WTC11 (cell line): ENCODE measurements at places on chromosomes 7 and 10.

DNA sequence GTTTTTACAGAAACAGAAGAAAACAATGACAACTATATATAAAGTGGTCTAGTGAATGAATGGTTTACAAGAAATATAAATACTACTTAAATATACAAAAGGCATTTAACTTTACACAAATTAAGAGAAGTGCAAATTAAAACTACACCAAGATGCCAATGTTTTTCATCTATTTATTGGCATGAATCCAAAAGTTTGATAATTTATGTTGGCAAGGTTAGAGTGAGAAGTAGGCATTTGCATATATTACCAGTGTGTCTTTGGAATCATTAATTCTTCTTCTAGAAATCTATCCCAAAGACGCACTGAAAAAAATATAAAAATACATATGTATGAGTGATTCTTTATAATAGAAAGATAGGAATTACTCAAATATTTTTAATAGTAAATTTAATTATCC is 457.4 kb downstream of the MDFIC start:
- DNase-seq: no peak

DNA sequence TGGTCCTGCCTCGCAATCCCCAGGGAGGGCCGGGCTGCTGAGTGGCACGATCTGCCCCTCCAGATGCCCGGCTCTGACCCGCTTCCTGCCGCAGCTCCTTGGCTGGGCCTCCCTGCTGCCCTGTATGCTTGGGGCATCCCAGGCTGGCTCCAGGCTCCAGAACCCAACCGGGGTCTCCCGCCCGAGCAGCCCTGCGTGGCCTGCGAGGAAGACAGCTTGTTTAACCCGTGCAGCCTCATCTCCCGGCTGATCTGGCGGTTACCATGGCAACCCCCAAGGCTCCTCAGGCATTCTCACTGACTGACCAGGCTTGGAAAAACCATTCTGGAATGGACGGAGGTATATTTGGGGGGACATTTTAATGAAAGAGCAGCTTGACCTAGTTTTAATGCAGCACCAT is 232.4 kb upstream of the MYO3A start:
- DNase-seq: peak; percentile 46

- no peak for DNase-seq
Observed at GRCh38 chr7:105580022-105580740, 1.1 kb downstream of the EFCAB10 start.

DNA sequence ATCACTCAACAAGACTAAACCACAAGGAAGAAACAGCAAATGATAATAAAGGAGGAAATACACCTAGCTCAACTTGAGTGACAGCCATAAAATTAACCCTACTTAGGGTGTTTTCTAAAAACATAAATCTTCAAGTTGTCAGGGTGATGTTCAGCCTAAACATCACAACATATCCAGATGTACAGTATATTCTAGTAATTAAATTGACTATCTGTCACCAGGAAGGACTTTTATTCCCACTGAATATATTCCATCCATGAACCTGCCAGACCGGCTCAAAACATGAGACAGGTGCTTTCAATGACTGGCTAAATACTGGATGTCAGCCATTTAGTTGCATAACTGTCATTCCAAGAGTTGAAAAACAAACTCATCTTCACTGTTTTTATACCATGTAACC is 298.1 kb upstream of the NEBL start:
- DNase-seq: no peak

GRCh38 chr10:57917019-57917418 is 350.7 kb downstream of the IPMK start:
- no peak for DNase-seq

DNA sequence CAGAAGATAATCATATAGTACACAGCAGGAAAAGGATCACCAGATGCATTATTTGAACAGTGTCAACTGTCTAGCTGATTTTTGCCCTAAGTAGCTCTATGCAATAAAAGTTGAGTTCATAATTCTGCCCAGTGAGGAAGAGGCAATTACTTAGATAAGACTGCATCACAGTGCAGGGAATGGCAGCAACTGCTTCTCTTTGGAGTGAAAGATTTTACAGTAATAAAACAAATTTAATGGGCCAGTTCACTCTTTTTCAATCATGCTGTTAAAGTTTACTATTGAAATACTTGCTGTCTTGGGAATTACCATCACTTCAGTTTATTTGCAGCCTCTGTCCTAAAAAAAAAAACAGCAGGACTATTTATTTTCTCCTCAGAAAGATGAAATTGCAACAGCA is 907.9 kb downstream of the ANKRD7 start:
- DNase-seq: no peak

- no peak for DNase-seq
Observed at GRCh38 chr7:46855851-46856250, 726.1 kb downstream of the TNS3 start.

GRCh38 chr10:6269953-6270867 is 67.5 kb downstream of the PFKFB3 start:
- DNase-seq: no peak

DNA sequence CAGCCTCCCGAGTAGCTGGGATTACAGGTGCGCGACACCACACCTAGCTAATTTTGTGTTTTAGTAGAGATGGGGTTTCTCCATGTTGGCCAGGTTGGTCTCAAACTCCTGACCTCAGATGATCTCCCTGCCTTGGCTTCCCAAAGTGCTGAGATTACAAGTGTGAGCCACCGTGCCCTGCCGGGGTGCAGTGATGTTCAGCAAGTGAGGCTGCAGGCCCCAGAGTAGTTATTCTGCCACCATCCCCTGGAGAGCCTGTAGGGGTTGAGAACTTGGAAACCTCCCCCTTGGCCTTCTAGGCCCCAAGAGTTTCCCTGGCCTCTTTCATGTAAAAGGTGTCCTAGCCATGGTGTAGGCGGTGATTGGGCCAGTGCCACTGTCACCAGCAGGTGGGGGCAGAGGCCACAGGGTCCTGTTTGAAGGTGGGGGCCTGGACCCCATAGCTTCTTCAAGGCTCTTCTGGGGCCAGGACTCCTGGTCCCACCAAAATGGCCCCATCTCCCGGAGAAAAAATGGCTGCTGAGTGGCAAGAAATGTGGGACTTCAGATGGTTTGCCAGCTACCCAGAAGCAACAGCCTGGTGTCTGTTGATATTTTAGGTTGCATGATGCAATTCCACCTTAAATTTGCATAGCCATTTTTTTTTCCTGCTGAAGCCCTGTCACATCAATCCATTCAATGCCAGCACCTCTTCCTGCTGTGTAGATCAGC is 25.5 kb upstream of the INMT start:
- DNase-seq: no peak

- no peak for DNase-seq
Observed at GRCh38 chr7:69837387-69838068, 239.3 kb downstream of the AUTS2 start.
